Progenitor cell of endocrine pancreas (in vitro differentiated cells): ENCODE measurements at places on chromosomes 2 and 18. TPM values are rescaled to one million over a fixed set of nuclear protein-coding genes. Genes with fewer than 3 reads are reported as not detected.

PAX3 gene
- total RNA-seq, result 0.16 TPM in 1 of 2 replicates, not detected in the other

TMEM169 gene
- total RNA-seq, result 3.6 and 3.8 TPM in 2 replicates

ZEB2 gene
- total RNA-seq, result 0.07 and 0.49 TPM in 2 replicates

MROH2A gene
- total RNA-seq, result not detected in 2 replicates

LYPD1 gene
- 7.1 and 13.8 TPM in 2 replicates for total RNA-seq

DNA sequence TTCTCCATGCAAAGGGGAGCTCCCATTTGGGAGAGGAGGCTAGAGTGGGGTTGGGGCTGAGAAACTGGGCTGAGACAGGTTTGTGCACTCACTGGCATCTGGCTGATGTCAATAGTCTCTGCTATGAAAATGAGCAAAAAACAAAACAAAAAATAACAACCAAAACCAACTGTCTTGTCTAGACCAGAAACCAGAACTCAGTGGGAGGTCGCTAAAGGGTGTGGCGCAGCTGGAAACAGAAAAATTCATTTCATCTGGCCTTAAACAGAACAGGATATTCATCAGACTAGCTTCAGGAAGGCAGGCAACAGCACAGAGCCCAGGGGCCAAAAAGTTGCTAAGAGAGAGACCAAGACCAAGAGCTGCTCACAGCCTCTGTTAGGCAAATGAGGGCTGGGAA lies 126.1 kb downstream of the THNSL2 start:
- DNase-seq, result no peak
- no peaks in the 10 kb centered on the region for H3K4me1 ChIP-seq
- peaks cover 9% of the 10 kb centered on the region for H3K27me3 ChIP-seq
- H3K27ac ChIP-seq, result peak overlapping the region; percentile 27
- H3K4me3 ChIP-seq, result no peak overlapping the region

GRCh38 chr2:52857722-52858121 lies 909.9 kb upstream of the CHAC2 start:
- no peak overlapping the region for H3K4me3 ChIP-seq
- peaks cover 1% of the 10 kb centered on the region for H3K4me1 ChIP-seq
- H3K27ac ChIP-seq, result no peak overlapping the region
- no peak for DNase-seq
- no peaks in the 10 kb centered on the region for H3K27me3 ChIP-seq

GRCh38 chr2:134985061-134985460 lies 62.2 kb downstream of the MAP3K19 start:
- H3K4me3 ChIP-seq, result no peak overlapping the region
- no peak overlapping the region for H3K27ac ChIP-seq
- H3K27me3 ChIP-seq, result peaks cover 12% of the 10 kb centered on the region
- H3K36me3 ChIP-seq, result no peaks in the 10 kb centered on the region

GRCh38 chr18:22332590-22332989 lies 85.1 kb downstream of the CTAGE1 start:
- DNase-seq, result no peak
- H3K36me3 ChIP-seq, result no peaks in the 10 kb centered on the region
- peaks cover 10% of the 10 kb centered on the region for H3K4me1 ChIP-seq
- H3K4me3 ChIP-seq, result no peak overlapping the region
